Bone marrow (tissue), 2 donors: ENCODE measurements at places on chromosomes 7 and 10.

GRCh38 chr7:552868-553635 is 33.4 kb upstream of the PDGFA start:
- DNase-seq: no peak

- DNase-seq: no peak
Measured at GRCh38 chr10:99809931-99810615, 27.6 kb downstream of the ABCC2 start.

- no peak for DNase-seq
Measured at GRCh38 chr7:113176836-113177235, 58.5 kb upstream of the SMIM30 start.

DNA sequence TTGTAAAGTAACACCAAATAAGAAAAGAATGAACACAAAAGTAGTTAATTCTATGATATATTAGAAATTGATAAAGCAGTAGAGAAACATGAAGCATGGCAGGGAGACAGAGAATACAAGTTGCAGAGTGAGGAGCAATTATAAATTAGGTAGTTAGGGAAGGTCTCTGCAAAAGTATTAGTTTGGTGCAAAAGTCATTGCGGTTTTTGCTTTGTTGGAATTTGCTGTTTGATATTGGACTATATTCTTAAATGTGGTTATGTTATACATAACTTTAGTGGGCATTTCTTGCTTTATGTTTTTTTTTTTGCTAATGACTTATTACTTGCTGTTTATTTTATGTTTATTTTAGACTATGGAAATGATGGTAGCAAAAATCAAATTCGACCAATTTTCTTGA is 402.2 kb downstream of the SFMBT2 start:
- DNase-seq: no peak

DNA sequence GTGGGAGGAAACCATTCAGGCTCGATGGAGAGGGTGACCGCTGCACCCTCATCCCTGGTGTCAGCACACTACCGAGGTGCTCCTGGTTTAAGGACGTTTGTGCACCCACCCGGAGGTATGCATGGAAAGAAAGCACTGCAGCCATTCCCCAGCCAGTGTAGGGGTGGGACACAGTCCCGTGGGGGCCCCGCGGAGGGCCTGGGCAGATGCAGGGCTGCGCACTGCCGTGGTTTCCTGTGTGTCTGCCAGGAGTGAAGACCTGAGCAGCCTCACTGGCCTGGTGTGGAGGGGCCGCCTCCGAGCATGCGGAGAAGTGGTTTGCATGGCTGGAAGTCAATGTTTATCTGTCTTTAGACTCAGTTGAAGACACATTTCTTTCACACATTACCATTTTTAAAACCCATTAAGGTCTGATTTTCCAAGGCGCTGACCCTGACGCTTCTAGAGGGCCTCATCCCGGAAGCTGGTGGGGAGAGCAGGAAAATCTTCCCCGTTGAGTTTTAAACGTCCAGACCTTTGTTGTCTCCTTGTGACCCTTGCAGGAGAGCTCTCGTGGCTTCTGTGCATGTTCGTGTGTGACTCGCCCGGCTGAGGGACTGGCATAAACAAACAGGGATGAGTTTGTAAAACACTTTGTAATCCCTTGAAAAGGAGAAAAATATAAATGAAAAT is 188.1 kb downstream of the MGMT start:
- no peak for DNase-seq

DNA sequence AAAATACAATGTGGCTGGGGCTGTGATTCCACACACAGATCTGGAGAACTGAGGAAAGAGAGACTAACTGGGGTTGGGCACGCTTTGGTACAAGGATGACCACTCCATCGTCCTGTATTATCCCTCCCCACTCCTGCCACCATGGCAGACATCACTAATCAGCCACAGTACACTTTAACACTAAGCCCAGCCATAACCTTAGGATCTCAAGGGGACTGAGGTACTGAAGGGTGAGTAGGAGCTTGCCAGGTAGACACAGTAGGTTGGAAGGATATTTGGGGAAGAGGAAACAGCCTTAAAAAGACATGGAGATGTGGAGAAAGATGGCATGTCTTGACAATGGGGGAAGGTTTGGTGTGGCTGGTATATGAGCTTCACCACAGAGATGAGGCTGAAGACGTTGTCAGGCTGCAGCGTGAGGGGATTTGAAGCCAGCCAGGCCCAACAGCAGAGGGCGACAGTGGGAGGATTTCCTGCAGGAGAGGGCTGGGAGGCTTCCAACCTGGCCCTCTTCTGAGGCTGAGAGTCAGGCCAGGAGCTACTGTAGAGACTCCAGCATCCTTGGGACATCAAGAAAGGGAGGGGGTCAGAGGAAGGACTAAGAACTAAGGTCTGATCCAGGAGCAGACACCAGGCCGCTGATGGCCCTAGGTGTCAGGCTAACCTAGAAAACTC is 58.6 kb upstream of the COL13A1 start:
- DNase-seq: no peak

DNA sequence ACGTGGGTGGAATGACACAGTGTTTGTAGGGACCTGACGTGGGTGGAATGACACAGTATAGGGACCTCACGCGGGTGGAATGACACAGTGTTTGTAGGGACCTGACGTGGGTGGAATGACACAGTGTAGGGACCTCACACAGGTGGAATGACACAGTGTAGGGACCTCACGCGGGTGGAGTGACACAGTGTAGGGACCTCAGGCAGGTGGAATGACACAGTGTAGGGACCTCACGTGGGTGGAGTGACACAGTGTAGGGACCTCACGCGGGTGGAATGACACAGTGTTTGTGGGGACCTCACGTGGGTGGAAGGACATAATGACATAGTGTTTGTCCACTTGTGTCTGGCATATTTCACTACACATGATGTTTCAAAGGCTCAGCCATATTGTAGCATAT is 19.3 kb downstream of the PPP2R2D start:
- DNase-seq: no peak

GRCh38 chr10:44856696-44857095 is 54.4 kb upstream of the TMEM72 start:
- no peak for DNase-seq
